Breast epithelium (tissue), 4 donors: ENCODE measurements at places on chromosomes 5 and 9.

- DNase-seq: peak; percentile 35
Measured at GRCh38 chr5:141867651-141868050, 10.6 kb downstream of the PCDH1 start.

DNA sequence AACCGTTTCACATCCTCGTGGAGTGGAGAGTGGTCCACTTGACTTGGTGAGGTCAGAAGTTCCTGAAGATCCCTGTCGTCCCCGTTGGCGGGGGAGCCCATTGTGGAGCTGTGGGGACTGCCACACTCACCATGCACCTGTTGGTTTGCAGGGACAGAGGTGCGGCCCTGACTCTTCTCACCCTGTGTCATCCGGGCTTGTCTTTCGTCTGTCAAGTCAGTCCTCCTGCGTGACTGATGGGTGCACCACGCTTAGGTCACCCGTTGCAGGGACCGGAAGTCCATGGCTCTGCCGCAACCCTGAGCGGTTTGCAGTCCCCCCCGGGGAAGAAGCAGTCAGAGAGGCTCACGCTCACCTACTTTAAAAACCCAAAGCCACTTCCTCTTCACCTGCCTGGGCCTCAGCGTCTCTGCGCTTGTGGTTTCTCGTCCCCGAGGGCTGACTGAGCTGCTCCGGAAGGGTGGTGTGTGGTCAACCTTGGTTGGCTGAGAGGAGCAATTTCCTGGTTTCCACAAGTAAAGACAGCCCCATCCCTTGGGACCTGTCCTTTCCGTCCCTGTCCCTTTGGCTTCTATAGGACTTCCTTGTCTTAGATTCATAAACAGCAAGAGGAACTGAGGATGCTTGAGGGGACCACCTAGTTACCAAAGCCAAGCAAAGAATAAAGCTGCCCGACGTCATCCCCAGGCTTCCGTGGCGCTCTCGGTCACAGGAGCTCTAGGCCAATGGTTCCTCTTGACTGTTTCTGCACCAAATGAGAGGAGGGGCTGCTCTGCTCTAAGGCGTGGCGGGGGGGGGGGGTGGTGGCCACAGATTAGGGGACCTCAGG is 53.2 kb downstream of the USP20 start:
- no peak for DNase-seq

- no peak for DNase-seq
Measured at GRCh38 chr5:163612358-163613149, 107.1 kb downstream of the MAT2B start.

DNA sequence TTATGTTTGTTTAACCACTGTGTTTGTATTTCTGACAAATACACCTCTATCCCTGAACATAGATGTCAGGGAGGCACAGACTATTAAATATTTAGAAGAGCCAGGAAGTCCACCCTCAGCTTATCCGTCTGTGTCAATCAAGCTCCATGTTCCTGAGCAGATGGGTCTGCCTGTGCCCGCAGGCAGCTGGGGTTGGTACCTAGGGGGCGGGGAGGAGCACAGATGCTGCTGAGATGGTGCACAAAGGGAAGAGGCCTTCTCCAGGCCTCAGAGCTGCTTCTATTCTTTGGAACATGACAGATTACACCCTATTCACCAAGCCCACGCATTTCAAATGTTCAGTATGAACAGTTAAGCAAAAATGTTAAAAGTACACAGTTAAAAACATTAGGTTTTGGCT is 142.1 kb downstream of the EPB41L4A start:
- no peak for DNase-seq

DNA sequence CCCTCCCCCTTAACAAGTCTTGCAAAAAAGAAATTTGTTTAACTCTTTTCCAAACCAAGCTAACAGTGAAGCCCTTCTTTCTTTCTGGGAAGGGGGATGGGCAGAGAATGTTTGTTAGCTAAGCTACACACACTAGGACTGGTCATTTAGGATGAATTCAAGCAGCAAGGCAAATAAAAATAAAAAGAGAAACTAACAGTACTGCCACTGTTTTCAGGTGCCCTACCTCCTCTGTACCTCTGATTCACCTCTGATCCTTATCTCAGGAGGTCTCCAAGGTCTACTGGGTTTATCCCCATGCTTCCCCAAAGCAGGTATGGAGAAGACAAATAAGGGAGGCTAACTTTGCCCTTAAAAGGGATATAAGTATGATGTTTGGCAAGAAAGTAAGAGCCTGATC is 52.9 kb downstream of the ELL2 start:
- no peak for DNase-seq

GRCh38 chr9:127390563-127390962 is 6.4 kb upstream of the SLC2A8 start:
- DNase-seq: no peak

- DNase-seq: no peak
Measured at GRCh38 chr5:55304584-55304983, 2.9 kb downstream of the DHX29 start.

DNA sequence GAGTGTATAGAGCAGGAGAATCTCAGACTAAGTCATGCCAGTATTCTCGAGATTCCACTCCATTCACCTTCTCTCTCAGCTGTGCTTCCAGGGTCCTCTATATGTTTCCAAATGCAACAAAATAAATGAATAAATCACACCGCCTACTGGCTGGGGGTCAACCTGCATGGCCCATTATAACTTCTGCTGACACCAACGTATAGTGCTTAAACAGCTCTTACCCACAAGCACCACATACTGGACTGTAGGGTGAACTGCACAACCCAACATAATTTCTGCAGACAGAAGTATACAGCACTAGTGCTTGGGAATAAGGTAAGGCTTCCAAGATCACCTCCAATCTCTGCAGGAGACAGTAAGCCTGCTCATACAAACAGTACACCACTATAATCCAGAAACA is 33.1 kb upstream of the HTR4 start:
- DNase-seq: no peak

DNA sequence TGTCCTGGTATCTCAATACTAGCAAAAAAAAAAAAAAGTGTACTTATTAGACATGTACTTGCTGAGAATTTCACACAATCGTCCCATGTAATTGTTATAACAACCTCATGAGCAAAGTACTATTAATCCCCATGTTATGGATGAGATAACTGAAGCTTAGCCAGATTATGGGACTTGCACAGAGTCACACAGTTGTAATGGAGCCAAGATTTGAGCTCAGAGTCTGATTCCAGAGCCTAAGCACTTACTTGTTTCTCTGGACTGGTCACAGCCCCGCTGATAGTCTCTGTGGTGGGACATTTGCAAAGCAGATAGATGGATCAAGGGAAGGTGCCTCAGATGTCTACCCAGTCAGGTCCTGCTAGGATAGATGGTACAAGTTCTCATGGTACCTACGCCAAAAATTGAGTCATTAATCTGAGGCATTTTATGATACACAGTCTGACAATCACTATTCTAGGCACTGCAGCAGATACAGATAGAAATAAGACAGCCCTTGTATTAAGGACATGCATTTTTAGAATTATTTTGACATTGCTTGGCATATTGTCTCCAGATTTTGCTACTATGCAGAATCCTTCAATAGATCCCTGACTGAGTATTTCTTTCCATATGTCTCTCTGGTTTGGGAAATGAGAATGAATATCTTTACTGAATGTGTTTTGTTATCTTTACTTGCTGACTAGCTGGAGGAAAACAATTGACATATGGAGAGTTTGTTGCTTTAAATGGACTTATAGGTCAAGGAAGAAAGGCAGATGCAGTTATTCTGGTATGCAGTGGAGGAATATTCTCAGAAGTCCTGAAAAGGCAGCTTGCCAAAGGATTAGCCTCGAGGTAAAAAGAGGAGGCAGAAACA is 149.5 kb downstream of the ADAMTSL1 start:
- DNase-seq: no peak

GRCh38 chr9:2027543-2028160 is 12.5 kb downstream of the SMARCA2 start:
- DNase-seq: no peak

DNA sequence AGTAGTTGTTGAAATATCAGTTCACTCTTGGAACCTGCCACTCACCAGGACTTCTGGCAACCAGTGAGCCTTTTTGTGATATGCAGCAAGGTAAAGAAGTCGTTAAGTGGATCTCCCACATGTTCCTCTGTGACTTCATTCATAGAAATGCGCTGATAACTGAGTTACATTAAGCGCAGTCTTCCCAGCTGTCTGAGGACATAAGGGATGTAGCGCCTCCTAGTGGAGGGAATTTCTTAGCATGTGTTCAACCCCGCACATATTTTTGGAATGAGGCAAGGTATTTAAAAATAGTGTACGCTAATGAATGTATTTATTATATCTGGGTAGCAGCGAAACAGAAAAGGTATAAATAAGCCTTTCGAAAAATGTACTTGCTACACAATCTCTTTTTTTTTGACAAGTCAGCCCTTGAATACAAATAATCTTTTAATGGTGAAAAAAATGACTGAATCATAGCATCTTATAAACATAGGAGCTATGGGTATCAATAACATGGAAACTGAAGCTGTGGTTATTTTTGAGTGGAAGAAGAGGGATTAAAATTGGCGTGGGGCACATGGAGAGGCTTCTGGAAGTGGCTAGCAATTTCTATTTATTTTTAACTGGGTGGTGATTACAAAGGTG is 38.0 kb downstream of the PALM2AKAP2 start:
- peak; percentile 84 for DNase-seq

DNA sequence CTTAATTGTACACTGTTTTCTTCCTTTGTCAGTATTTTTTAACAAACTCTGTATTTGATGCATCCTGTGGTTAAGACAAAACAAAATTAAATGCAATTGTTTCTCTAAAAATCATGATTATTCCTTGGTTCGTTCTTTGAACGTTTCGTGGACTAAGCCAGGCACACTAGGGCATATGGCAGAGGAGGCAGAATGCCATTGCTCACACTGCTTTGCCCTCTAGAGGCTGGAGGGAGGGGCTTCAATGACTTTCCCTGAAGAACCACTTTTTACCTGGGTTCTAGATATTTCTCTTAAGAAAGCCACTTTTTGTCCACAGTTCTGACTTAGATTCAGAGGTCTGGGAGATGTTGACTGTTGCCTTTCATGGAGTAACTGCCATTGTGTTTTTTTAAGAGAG is 236.2 kb upstream of the ADAMTSL1 start:
- DNase-seq: no peak

DNA sequence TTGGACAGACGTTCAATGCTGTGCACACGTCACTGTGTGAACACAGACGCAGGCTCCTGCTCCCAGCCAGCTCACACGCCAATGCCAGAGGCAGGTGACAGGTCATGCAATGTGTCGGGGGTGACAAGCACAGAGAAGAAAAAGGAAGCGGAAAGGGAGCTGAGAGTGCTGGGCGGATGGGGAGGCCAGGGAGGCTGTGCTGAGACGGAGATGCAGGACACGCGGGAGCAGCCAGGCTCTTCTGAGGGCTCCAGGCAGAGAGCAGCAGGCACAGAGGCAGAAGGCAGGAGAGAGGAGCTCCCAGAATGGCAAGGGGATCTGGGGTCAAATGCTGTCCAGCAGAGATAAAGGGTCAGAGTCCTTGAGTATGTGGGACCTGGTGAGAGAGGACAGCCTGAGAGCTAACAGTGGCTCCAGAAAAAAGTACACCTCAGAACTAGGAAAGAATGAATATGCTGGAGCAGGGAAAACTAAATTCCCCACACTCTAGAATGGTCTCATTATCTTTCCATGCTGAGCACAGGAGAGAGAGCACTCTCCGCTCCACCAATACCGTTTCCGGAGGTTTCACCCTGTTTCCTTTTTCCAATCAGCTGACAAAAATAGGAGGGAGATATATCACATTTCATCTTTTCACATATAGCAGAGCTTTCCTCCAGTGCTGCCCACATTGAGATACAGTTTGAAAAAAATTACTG is 32.8 kb upstream of the NSMF start:
- DNase-seq: no peak

- DNase-seq: no peak
Measured at GRCh38 chr5:74392711-74393351, 247.7 kb downstream of the ENC1 start.

DNA sequence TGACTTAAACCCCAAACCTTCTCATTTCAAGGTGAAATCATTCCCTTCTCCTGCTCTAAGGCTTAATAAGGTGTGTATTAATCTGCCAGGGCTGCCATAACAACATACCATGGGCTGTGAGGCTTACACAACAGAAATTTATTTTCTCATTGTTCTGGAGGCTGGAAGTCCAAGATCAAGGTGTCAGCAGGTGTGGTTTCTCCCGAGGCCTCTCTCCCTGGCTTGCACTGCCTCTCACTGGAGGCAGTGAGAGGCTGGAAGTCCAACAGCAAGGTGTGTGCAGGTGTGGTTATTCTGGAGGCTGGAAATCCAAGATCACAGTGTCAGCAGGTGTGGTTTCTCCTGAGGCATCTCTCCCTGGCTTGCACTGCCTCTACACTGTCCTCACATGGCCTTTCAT is 280.3 kb upstream of the TUT7 start:
- DNase-seq: no peak

DNA sequence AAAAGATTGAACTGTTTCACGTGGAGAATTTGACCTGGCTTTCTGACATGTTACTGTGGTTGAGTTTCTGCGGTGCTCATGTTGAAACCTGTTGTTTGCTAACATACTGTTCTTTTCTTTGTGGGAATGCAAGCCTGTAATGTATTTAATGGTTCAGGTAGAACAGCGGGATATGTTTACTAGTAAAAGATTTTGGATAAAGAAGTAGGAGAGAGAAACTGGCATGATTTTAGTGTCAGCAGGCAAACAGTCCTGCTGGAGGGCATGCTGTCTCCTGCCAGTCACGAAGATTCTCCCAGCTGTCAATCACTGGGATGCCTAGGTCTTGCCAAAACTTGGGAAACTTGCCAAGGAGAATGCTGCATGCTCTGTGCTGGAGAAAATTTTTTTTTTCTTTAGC is 263.5 kb downstream of the TAF11L14 start:
- DNase-seq: no peak

- DNase-seq: no peak
Measured at GRCh38 chr9:76374783-76375559, 19.3 kb downstream of the RFK start.

DNA sequence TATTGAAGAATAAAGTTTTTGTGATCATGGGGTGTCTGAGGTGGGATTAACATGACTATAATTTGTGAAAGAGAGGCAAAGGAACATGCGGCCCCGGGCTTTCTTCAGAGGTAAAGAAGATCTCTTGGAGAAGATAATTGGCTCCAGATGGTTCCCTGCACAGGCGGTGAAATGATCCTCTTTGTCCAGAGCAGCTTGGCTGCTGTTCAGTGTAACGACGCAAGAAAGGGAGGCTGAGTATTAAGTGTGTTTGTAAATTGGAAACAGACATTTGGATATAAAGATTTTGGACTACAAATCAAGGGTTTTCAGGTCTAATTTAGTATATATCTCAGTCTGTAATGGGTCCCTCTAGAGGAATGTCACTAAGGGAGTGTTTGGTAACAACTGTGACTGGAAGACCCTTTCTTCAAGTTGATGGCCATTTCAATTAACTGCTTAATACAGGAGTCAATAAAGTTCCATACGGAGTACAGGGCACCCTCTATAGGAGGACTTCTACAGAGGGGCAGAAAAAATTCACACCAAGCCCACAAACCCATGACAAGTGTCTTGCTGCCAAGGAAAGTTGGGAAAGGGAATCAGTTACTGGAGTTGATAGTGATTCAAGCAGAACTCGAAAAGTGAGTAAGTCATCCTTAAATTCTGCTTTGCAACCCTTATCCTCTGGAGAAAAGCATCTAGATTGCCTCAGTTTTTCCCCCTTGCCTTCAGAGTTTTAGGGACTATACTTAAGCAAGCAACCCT is 4.1 kb downstream of the EQTN start:
- DNase-seq: peak; percentile 22

- no peak for DNase-seq
Measured at GRCh38 chr5:125327676-125328075, 581.2 kb upstream of the ZNF608 start.
